Jurkat, Clone E6-1 (cell line): ENCODE measurements at places on chromosomes 11 and 22.

DNA sequence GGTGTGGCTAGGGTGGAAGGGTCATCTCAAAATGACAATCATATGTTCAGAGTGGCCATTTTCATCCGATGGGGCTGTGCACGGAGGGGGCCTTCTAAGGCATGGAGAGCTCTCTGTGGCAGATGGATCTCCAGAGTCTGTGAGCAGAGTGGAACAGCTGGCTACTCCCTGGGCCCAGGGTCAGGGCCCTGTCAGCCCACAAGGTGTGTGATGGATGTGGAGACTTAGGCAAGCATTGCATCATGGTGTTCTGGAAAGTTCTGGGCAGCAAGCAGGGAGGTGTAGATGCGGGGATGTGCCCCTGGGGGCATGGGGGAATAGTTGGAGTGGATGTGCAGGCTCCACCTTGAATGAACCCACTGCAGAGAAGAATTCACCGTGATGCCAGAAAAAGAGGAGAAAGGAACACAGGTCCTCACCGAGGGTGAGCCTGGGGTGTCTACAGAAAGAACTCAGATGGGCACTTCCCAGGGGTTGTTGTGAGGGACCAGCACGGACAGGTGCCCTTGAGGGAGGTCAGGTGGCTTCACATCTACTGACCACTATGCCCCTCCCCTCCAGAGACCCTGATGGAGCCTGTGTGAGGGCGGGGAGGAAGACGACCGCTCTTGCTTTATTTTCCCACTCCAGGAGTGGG, 51.1 kb downstream of the CHRDL2 start:
- DNase-seq, result no peak

- DNase-seq, result no peak
These were observed 616.5 kb downstream of the BRD1 start for GRCh38 chr22:49211176-49211575.

GRCh38 chr22:31958625-31959239, 14.4 kb downstream of the YWHAH start:
- DNase-seq, result no peak

GRCh38 chr11:125516245-125516644, 20.2 kb upstream of the FEZ1 start:
- no peak for DNase-seq

DNA sequence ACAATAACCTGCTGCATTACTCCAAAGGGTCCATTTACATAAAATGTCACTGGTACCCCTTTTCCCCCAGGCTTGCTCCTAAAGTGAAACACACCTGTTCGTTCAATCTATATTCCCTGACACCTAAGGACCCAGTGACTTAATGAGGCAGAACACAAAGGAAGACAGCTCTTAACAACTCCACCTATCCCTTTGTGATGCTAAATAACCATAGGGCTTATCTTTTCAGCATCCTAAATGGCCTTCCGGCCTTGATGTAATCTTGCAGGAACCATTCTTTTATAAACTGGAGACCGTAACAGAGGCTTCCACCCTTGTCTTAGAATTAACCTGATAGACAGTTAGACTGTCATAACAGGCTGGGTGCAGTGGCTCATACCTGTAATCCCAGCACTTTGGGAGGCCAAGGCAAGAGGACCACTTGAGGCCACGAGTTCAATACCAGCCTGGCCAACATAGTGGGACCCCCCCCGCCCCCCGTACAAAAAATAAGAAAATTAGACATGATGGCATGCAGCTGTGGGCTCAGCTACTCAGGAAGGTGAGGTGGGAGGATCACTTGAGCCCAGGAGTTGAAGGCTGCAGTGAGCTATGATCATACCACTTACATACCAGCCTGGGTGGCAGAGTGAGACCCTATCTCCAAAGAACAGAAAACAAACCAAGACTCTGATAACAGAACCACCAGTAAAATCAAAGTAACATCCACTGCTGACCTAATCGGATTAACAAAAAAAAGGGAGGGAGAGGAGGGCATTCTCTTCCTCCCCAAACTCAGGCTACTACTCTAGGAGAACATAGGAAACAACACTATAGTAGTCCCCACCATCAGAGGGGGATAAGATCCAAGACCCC, 5.1 kb downstream of the CHEK2 start:
- no peak for DNase-seq

DNA sequence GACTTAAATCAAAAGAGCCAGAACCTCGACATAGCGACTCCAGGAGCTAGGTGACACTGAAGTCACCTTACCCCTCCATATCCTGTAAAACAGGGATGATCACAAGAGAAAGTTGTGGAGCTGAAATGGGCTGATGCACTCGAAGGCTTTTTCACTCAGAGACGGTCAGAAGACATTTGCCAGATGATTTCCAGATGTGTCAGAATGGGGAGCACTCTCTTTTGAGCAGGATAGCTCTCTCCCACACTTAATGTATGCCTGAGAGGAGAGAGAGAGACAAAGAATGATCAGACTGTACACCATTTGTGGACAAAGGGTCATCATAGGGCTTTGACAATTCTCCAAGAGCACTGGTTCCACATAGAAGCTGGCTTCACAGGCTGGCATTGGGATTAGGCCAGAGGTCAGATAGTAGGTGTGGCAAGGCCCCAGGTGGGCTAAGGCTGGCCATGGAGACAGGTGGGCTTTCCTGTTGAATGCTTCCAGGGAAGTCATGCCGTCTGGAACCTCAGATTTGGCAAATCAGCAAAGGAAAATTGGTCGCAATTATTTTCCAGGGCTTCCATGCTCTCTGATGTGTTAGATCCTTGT, 42.3 kb upstream of the ETS1 start:
- DNase-seq, result no peak

GRCh38 chr22:20009018-20009491, 7.6 kb downstream of the ARVCF start:
- no peak for DNase-seq

GRCh38 chr11:127247261-127247851, 246.8 kb upstream of the KIRREL3 start:
- no peak for DNase-seq

DNA sequence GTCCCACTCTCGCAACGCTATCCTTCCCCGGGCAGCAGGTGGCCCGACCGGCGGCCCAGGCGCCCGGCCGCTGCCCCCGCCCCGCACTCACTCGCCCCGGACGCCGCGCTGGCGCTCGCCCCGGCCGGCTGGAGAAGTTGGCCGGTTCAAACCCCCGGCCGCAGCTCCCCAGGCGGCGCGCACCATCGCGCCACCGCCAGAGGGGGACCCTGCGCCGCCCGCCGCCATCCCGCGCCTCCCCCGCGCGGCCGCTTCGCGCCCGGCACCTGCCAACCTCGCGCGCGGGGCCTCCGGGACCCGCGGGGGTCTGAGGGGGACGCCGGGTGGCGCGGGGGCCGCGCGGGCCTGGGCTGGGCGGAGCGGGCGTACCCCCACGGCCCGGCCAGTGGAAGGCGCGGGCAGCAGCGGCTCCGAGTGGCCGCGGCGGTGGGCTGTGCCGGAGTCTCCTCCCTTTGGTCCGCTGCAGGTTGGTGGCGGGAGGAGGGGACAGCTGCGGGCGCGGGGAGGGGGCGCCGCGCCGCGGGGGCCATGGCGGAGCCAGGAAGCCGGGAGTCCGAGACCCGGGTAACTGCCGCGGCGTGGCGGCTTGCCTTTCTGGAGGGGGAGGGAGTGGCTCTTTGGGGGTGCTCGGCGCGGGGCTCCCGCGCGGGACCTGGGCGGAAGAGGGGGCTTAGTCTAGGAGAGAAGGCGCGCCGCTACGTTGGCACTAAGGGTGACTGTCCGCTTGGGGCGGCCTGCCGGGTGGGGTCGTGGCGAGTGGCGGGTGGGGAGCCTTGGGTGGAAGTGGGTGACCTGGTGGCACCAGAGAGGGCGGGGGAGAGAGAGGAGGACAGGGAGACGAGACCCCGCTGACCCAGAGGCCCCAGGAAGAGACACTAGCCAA, at the start of the genes MPST and TST:
Gene MPST, plus strand, starts transcription at position 434 of the 883 bp plus-strand sequence. Its CDS starts 95 bp downstream, at position 529.
Gene TST, minus strand, starts transcription at position 139 of the 883 bp plus-strand sequence. CDS start 715 bp downstream, outside the sequence.
- peak; percentile 14 for DNase-seq

DNA sequence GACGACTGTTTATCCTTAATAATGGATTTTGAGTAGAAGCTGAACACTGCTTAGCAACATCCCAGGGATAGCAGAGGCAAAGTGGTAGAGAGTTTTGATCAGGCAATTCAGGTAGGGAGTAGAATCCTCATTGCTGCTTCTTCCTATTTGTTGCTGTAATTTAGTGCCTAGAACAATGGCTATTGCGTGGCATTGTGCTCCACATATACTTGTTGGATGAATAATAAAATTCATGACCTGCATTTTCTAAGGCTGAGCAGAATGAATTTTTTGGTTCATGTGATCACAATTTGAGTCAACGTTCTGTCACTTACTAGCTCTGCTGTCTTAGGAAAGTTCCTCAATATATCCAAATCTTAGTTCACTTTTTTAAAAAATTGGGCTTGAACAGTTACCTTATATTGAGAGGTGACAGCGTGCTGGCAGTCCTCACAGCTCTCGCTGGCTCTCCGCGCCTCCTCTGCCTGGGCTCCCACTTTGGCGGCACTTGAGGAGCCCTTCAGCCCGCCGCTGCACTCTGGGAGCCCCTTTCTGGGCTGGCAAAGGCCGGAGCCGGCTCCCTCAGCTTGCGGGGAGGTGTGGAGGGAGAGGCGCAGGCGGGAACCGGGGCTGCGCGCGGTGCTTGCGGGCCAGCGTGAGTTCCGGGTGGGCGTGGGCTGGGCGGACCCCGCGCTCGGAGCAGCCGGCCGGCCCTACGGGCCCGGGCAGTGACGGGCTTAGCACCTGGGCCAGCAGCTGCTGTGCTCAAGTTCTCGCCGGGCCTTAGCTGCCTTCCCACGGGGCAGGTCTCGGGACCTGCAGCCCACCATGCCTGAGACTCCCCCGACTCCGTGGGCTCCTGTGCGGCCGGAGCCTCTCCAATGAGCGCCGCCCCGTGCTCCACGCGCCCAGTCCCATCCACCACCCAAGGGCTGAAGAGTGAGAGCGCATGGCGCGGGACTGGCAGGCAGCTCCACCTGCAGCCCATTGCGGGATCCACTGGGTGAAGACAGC, 350.6 kb downstream of the ETS1 start:
- DNase-seq, result no peak

GRCh38 chr11:55791606-55792005, 3.8 kb upstream of the OR5D14 start:
- no peak for DNase-seq

- DNase-seq, result no peak
These were observed 121.8 kb downstream of the MICAL2 start for GRCh38 chr11:12232160-12232559.

GRCh38 chr11:1022908-1023810, 13.4 kb downstream of the MUC6 start:
- no peak for DNase-seq

DNA sequence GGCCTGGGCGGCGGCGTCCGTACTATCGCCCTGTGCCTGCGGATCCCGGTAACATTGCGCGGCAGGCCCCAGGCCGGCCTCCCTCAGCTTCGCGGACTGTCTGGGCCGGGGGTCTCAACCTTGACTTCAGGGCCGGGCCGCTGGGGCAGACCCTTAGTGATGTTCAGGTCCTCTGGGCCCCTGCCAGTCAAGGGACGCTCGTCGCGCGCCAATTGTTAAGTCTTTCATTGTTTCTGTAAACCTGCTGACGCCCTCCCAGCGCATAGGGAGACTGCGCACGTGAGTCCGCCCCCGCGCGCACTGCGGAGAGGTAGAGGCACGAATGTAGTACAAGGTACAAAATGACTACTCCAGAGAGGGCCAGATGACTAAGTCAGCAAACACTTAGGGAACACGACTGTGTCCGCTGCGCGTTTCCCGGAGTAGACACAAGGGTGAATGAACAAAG, 451 bp upstream of the HDHD5 start:
- DNase-seq, result peak; percentile 42

DNA sequence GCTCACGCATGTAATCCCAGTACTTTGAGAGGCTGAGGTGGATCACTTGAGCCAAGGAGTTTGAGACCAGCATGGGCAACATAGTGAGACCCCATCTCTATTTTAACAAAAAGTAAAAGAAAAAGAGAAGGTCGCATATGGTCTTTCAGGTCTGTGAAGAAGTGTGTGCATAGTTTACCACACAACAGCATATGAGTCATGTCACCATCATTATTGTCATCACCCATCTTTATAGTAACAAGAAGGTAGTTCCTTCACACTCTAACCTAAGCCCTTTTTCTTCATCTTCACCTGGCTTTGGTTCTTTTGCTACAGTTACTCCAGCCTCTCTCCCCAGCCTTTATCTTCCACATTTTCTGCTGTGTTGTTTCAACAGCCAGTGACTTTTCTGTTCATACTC, 39.2 kb downstream of the PACS1 start:
- no peak for DNase-seq

DNA sequence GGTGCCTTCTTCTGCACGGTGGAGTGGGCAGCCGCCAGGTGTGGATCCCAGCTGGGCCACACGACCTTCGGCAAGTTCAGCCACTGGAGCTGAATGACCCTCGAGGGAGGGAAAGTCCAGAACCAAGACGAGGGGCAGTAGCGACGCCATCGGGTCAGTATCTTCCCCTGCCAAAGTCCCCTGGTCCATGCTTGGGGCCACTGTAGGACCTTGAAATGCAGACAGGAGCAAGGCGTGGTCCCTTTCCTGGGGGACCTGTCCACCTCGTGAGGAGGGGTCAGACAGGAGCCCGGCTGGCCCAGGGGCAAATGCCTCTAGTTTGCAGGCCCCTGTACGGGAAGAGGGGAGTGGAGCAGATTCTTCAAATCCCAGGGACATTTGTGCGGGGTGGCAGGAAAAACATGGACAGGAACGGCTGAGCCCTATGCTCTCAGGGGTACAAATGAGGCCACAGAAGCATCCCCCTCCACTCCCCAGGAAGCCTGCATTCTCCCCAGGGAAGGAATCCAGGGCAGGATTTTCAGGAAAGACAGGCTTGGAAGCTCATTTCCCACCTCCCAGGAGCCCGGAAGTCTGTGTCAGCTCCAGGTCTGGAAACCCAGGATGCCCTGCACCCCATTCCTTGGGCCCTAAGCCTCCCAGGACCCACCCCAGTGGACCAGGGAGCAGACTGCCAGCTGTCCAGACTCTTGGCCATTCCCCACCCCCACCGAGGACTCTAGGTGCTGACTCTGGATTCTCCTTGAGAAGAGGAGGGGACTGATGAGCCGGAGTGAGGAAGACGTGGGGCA, 6.6 kb downstream of the SHANK2 start:
- DNase-seq, result no peak

DNA sequence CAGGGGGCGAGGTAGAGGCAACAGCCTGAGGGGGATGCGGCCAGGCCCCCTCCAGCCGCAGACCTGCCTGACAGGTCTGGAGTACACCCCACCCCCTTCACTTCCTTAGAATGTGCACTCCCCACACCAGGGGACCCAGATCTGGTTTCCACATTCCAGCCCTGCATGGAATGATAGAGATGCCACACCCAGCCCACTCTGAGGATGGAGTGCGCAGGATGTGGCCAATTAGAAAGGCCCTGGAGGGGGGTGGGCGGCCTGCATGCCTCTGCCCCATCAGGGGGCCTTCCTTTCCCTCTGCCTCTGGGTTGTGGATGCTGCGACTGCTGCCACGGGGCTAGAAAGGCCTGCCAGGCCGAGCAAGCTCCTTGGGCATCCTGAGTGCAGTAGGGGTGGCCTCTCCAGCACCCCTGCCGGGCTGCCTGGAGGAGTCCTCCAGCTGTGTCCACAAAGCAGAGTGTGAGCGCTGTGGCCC, 28.2 kb upstream of the MGAT3 start:
- DNase-seq, result no peak

- peak; percentile 46 for DNase-seq
These were observed 4.2 kb downstream of the SPI1 start for GRCh38 chr11:47373876-47374719.

GRCh38 chr22:45398214-45398613, 15.2 kb downstream of the SMC1B start:
- no peak for DNase-seq

GRCh38 chr22:26675687-26676268, 18.4 kb downstream of the MIAT start:
- no peak for DNase-seq
